ENCODE measurements at places on chromosomes 6 and 20.

DNA sequence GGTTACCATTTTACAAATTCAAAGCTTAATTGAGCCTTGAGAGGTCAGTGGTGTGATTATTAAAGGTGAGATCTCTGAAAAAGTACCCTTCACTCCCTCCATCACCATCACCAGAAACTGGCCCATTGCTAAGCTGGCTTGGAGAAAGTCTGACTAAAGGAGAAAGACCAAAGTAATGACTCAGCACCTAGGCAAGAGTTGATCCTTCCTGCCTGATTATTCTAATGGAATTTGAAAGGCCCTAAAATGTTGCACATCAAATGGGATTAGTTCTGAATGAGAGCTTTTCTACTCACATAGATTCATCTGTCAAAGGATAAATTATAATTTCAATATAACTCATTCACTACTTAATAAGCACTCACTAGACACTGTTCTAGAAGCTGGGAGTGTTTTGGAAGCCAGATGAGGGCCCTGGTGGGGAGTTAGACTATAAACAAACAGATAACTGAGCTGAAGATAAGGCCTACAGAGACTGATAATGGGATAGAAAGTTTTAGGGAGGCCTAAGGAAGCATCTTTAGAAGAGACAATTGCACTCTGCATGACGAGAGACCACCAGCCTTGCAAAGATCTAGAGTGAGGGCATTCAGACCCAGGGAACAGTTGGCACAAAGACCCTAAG lies 366.7 kb downstream of the SYNE1 start:
- no peak for DNase-seq

DNA sequence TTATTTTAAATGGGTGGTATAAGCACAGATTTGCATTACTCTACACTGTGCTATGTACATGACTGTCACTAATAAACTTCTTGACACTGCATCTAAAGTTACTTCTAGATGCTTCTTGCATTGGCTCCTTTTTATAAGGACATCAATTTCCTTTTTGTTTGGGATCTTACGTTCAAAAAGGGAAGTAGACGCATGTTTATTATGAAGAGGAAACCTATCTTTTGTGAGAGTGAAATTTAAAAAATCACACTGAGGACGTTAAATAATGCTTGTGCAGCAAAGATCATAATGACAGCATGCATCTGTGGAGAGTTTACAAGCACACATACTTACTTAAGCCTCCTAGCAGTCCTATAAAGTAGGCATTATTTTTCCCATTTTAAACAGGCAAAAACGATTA lies 479.5 kb downstream of the CD83 start:
- no peak for DNase-seq

GRCh38 chr6:45685076-45685475 lies 307.3 kb upstream of the SUPT3H start:
- no peak for DNase-seq

DNA sequence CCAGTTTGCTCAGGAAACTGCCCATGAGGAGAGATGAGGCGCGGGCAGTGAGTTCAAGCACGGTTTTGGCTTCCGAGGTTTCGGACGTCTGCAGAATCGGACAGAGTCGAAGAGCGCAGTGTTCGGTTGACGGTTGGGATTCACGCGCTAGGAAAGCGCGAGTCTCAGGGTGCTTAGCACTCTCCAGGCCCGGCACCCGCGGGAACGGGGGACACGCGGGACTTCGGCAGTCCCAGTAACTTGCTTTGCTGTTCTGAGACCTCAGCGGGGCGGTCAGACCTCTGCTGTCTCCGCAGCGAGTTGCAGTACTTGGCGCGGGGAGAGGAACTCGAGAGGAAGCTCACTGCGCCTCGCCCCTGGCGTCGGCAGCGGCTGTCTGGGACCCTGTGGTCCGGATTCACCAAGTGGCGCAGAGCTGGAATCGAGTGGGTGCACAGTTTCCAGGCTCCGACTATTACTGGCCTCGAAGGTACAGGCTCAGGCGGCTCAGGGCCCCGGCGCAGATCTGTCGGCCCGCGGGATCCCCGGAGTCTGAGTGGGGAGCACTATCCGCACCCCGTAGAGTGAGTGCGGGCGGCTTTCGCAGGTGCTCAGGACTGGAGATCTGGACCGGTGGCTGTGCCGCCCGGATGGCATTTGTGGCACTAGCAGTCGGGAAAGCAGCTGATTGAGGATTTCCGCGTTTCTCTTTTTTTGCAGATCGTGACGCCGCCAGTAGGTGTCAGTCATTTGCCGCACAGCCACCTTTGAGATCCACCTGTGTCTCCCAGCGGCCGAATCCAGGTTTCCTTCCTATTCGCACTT lies at the start of gene POM121L2:
Gene POM121L2, minus strand, starts transcription at position 128 of the 804 bp plus-strand sequence. Its CDS starts 103 bp downstream, at position 25.
- DNase-seq = peak; percentile 82

DNA sequence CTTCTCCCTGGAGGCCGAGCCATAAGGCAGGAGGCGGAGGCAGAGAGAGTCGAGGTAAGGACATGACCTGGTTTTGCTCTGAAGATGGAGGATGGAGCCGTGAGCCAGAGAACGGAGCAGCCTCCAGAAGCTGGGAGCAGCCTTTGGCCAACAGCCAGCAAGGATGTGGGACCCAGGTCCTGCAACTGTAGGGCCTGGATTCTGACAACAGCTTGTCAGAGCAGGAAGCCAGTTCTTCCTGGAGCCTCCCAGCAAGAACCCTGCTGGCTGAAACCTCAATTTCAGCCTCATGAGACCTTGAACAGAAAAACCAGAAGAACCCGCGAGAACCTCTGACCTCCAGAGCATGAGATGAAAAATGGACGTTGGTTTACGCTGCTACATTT lies 13.4 kb upstream of the MRGBP start:
- DNase-seq = no peak

DNA sequence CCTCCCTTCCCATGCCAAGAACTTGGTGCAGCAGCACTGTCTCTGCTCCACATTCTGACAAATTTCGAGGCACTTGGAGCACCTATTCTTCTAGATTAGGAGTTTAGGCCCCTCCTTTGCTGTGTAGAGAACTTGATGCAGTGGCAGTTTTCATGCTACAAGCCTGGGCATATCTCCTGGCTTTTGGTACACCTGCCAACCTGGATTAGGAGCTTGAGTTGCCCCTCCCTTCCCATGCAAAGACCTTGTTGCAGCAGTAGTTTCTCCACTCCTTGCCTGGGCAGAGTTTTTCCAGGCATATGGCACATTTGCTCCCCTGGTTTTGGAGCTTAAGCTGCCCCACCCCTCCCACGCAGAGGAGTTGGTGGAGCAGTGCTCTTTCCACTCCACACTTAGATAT lies 956.1 kb downstream of the EYS start:
- DNase-seq = no peak

DNA sequence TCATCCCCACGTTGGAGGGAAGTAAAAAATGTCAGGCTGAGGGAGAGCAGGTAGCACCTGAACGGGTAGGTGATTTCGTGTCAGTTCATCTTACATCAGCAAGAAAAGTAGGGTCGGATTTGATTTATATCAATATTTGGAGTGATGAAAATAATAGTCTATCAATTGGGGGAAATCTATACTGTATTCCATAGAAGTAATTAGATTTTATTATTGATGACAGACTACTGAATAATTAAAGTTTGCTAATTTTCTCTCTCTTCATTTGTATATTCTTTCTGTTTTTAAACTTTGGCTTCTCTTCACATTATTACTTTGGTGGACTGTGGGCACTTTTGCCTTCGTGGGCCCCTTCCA lies 78.4 kb downstream of the OLIG3 start:
- no peak for DNase-seq

- DNase-seq = no peak
Observed at GRCh38 chr20:24658920-24659660, 189.7 kb downstream of the SYNDIG1 start.

DNA sequence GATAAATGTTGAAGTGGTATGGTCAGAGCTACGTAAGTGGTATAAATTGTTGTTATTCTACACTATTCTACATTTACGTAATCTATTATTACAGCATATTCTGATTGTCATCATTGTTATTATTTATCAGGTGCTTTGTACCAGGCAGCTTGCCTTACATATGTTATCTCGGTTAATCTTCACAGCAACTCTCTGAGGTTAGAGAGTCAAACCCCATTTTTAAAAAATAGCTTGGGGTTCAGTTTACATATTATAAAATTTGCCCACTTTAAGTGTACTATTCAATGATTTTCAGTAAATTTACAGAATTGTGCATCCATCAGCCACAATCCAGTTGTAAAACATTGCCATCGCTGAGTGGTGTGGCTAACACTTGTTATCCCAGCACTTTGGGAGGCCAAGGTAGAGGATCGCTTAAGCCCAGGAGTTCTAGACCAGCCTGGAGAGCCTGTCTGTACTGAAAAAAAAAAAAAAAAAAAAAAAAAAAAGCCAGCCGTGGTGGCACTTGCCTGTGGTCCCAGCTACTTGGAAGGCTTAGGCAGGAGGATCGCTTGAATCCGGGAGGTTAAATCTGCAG lies 35.5 kb downstream of the PPP1R16B start:
- DNase-seq = no peak

GRCh38 chr6:35008858-35009257 lies 119.8 kb downstream of the ANKS1A start:
- DNase-seq = no peak

- no peak for DNase-seq
Observed at GRCh38 chr6:81876971-81877370, 124.5 kb upstream of the TENT5A start.

DNA sequence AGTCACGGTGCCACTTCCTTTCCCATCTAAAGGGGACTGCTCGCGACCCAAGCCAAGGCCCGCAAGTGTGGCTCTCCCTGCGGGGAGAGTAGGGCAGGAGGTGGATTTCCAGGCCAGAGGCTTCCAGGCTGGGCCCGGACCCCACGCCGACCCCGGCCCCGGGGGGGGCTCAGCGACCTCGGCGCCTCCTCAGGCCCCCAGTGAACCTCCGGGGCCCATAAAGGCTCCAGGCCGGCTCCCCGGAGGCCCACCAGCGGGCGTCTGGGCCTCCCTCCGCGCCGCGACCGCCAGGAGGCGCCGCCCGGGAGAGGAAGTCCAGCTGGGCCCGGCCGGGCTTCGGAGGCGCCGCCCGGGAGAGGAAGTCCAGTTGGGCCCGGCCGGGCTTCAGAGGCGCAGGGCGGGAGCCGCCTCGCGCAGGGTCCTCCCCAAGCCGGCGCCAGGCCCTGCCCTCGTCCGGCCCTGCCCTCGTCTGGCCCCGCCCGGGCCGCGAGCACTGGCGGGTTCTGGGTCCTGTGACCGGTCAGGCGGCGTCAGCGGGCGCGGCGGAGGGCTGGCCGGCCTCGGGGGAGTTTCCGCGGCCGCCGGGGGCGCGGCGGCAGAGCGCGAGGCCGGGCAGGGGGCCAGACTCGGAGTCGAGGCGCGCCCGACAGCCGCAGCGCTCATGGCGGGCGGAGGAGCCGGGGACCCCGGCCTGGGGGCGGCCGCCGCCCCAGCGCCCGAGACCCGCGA lies at the start of gene RAB32:
Gene RAB32, plus strand, starts transcription at position 623 of the 729 bp plus-strand sequence. Its CDS starts 39 bp downstream, at position 662.
- DNase-seq = peak; percentile 60

- no peak for DNase-seq
Observed at GRCh38 chr20:13852306-13852705, 67.5 kb downstream of the NDUFAF5 start.

DNA sequence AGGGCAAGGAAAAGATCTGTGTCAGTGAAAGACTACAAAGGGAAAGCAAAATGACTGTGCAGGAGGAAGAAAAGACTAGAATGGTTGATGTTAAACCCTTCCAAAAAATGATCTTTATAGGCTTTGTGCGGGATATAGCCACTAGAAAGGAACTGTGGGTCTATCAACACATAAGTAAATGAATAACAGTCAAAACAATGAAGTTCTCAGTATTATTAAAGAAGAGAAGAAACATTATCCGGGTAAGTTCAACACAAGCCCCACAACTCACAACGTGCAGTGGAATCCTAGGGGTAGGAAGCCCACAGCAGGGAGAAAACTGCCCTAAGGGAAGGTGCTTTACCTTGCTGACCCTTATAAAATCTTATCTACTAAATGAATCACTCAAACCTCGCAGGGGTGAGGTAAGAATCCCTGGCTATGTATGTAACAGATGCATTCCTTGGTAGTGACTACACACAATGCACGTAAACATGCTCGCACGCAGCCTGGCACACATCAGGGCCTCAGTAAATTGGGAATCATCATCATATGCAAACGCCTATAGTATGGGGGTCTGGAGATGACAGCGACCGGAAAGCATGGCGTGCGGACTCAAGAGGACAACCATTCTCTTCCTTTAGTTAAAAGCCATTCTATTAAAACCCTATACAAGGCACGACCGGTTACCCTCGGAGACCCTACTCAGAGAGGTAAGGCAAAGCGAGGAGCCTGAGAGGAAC lies 11.3 kb downstream of the TFAP2A start:
- DNase-seq = no peak

- no peak for DNase-seq
Observed at GRCh38 chr6:157110607-157111006, 212.7 kb downstream of the TMEM242 start.

GRCh38 chr6:88761237-88762031 lies 202.0 kb downstream of the RNGTT start:
- DNase-seq = peak; percentile 27

GRCh38 chr6:30750379-30750668 lies 6.0 kb upstream of the IER3 start:
- DNase-seq = no peak

DNA sequence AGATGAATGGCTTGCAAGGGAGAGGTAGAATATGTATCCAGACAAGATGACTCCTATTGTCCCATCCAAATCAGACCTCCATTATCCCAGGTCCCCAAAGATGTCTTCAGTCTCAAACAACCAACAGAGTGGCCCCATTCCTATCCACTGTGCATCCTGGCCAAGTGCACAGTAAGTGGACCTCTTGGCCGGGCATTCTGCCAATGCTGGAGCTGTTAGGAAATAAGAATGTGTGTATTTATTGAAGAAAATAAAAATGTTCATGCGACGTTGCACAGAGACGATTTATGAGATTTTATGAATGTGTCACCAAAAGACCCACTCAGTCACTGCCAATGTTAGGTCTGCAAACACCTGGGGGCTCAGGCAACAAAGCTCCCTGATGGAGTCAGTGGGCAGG lies 196.0 kb downstream of the MAFB start:
- DNase-seq = no peak

- peak; percentile 76 for DNase-seq
Observed at GRCh38 chr20:63223121-63223825, 7.3 kb upstream of the YTHDF1 start.

GRCh38 chr20:54058420-54059139 lies 11.8 kb downstream of the BCAS1 start:
- no peak for DNase-seq

GRCh38 chr6:144418959-144419545 lies 133.9 kb downstream of the UTRN start:
- no peak for DNase-seq

DNA sequence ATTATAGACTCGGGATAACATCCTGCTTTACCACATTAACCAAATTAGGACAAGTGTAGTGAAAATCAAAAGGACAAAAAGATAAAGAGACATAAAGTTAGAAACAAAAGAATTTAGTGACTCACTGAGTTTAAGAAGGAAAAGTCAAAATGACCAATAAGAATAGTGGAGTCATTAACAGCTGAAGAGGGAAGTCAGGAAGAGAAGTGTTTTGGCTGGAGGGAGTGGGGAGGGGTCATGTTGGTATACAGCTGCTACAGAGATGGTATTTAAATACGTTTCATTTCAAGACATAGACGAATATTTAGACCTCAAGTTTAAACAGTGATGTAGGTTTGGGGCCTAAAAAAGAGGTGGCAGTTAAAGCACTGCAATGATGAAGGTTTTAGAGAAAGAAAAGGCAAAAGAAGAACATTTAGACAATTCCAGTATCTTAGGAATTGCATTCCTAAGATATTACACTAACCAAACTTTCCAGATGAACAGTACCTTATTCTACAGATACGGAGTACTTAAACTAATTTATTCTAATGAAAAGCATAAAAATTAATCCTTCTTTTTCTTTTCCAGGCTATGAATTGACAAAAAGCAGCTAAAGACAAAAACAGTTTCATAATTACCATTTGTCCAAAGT lies 10.6 kb downstream of the FKBP5 start:
- no peak for DNase-seq
